NCI-H460 (cell line): ENCODE measurements at places on chromosomes 3 and 15.

- no peak for DNase-seq
These were observed 16.5 kb downstream of the AADACL2 start for GRCh38 chr3:151750181-151750580.

DNA sequence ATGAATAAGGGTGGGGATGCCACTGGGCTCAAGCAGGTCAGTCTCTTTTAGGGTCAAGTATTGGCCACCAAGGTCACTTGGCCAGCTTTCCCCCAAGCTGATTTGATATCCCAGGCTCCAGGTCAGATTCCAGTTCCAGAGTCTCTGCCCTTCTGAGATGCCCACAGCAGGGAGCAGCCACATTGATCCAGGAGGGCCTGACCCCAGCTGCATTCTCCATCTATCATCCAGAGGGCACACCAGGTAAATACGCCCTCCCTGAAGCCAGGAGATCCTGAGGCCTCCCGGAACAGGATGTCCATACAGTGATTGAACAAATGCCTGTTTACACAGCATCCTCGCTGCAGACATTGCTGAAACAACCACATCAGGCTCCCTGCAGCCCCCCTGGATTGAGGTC lies 264.6 kb upstream of the TLE3 start:
- no peak for DNase-seq

- no peak for DNase-seq
These were observed at the start of gene CSPG5 for GRCh38 chr3:47578691-47579632. CSPG5 (minus strand) TSS chr3:47578865; CDS start chr3:47578693, 172 bp downstream.

DNA sequence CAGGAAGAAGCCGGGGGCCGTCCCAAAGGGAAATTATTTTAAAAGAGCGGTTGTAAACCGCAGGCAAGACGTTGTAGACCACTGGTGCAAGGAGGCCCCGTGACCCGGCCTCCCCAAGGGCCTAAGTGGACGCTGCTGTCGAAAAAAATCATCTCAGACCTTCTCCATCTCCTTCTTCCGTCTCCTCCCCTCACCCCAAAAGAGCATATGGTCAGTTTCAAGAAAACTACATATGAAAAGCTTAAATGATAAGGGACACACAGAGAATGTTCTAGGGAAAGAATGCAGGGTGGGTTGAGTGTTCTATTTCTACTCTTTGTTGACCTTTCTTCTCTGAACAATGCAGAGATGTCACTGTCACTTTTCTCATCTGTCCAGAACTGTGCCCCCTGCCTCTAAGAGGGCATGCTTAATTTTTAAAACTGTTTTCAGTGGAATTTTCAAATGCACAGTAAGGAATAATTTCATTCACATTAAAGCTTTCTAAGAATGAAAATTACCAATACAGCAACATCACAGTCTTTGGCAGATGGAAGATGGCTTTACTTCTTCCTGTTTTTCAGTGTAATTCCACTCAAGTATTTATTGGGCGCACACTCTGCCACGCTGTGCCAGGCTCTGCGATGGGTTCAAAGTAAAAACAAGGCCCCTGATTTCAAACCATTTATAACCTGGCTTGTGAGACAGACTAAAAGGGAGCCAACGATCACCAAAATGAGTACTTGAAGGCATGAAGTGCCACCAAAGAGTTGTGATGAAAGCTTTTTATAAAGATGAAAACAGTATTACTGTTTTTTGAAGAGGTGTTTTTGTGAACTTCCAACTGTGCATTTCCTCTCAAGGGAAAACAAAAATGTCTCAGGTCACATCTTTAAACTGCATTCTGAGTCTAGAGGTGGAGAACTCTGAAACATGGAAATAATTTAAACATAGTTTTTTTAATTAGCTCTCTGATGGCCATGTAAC lies 891 bp upstream of the TOP2B start:
- DNase-seq = no peak

DNA sequence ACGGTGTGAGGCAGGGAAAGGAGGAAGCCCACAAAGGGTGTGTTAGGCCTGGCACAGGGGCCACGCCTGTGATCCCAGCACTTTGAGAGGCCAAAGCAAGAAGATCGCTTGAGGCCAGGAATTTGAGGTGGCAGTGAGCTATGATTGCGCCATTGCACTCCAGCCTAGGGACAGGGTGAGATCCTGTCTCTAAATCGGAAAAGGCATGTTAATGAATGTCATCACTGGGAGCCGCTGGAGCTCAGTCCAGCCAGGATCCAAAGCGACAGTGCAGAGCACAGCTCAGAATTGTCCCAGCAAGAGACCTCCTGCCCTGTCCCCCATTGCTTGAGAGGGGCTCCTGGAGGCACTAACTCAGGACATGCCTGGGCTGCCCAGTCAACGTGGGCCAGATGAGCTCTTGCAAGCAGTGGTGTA lies 15.0 kb upstream of the FBLN2 start:
- no peak for DNase-seq

DNA sequence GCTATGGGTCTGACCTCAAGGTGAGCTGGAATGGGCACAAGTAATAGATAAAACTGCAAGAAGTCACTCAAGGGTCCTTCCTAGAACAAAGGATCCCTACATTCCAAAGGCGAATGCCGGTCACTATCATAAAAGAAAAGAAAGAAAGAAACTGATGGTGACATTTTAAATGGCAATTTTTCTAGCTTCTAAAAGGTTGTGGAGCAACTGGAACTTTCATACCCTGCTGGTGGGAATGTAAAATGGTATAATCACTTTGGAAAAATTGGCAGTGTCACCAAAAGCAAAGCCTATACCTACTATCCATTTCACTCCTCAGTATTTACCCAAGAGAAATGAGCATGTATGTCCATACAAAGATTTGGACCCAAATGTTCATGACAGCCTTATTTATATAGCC lies 4.2 kb downstream of the CCRL2 start:
- no peak for DNase-seq

- no peak for DNase-seq
These were observed 29.6 kb downstream of the CALML4 start for GRCh38 chr15:68175526-68175925.

DNA sequence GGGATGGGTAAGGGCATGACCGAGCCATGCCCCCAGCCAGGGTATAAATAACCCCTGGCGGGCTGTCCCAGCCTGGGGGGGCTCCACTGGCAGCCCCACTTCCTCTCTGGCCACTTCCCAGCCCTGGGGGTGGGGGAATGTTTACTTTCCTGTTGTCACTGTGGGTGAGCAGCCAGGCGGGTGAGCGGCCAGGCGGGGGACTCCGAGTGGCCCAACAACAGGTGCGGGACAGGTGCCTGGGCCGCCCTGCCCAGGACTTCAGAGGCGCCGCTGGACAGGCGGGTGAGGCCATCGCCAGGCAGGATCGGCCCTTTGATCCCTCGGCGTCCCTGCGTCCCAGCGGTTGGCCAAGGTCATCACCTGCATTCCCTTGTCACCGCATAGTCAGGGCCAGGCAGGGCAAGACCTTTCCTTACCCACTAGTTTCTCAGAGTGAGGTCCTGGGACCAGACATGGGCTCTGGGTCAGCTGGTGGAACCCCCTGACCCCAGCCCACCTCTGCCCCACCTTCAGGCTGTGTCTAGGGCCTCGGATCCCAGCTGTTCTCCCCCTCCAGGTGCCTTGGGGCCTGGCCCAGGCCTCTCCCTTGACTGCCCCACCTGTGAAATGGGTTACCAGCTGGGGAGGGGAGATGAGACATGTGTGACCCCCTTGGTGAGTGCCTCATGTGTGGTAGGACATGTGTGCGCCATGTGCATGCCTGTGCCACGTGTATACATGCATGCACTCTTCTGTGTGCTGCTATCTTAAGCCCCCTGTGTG lies 16.6 kb downstream of the SEMA3F start:
- no peak for DNase-seq

GRCh38 chr3:115154611-115155010 lies 7.5 kb upstream of the ZBTB20 start:
- DNase-seq = no peak

DNA sequence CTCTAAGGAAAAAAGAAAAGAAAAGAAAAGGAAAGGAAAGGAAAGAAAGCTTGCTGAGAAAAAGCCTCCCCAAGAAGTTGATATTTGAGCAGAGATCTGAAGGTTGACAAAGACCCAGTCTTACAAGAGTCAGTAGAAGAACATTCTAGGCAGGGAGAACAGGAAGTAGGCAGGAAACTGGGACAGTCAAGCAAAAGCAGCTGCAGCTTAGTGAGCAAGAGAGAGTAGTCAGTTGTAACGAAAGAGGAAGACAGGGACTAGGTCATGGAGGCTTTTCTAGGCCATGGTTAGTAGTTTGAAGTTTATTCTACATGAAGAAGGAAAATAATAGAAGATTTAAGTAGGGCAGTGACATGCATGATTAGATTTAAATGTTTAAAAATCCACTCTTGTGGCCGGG lies 31.8 kb upstream of the KLHL6 start:
- no peak for DNase-seq

DNA sequence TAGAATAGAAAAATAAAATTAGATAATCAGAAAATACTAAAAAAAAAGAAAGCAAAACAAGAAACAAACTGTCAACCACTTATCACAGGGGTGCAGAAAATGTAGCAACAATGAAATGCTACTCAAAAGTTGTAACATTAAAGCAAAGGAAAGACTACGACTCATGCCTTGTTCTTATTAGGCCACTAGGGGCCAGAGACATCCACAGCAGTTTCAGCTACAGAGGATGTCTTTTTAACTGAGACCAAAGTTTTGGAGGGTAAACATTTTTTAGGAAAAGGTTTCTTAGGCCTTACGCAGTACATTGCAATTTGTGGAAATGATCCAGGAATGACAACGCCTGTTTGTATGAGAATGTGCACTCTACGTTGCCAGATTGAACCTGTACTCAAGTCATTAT lies 15.4 kb upstream of the CADM2 start:
- no peak for DNase-seq

DNA sequence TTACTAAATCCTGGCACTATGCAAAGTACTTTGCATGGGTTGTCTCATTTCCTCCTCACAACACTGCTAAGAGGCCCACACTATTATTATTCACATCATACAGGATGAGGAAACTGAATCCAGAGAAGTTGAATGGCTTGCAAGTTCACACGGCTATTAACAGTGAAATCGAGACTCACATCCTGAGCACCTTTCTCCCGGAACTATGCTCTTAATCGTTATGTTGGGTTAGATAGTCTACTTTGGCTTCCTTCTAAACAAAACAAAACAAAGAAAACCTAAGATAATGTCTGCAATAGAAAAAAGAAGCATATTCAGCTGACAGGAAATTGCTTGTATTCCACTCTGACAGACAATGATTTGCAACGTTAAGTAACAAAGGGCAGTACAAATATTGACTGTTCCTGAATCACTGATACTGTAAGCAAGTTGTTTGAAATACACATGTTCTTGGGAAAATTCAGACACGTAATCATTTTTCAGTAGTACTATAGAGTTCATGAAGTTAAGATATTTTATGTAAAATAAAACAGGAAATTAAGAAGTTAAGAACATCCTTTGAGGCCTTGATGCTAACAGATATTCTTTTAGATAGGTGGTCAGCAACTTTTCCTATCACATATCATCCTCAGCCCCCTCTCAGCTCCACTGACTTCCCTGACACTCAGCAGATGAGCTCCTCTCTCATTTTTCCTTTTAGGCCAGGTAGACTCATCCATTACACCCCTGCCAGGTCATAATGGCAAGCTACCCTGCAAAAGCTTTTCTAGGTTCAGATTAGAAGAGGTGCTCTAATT lies 40.7 kb downstream of the C2CD4B start:
- no peak for DNase-seq

GRCh38 chr3:94862703-94863102 lies 799.8 kb downstream of the NSUN3 start:
- peak; percentile 36 for DNase-seq

GRCh38 chr3:10627884-10628572 lies 122.6 kb upstream of the ATP2B2 start:
- no peak for DNase-seq

DNA sequence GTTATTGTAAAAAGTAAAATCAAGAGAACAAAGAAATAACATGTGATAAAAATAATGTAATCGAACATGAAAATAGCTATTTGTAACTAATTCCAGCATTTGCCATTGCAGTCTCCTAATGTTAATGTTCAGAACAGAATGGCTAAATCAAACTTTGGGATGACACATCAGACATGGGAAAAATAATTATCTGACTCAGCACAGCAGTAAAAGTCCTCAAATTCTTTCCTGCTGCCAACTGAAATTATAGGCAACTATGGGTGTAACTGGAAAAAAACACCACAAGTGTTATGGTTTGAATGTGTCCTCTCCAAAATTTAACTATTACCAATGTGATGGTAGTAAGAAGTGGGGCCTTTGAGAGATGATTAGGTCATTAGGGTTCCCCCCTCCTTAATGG lies 446.7 kb downstream of the C3orf38 start:
- no peak for DNase-seq

- no peak for DNase-seq
These were observed 180.7 kb downstream of the SLCO3A1 start for GRCh38 chr15:92034227-92034626.

- DNase-seq = no peak
These were observed 39.6 kb upstream of the SECISBP2L start for GRCh38 chr15:49085696-49086459.

- DNase-seq = no peak
These were observed 133.4 kb downstream of the CHST2 start for GRCh38 chr3:143252931-143253330.

- no peak for DNase-seq
These were observed at the start of gene THBS1 for GRCh38 chr15:39580485-39581241. THBS1 (plus strand) TSS chr15:39581079; CDS start chr15:39581858, 779 bp downstream.
